ENCODE measurements at places on chromosomes 16 and 17. TPM values are rescaled to one million over a fixed set of nuclear protein-coding genes. Genes with fewer than 3 reads are reported as not detected.

The BMERB1 gene
- 19.0 TPM for polyA plus RNA-seq

The NPIPA3 gene
- polyA plus RNA-seq = not detected

The MPO gene
- polyA plus RNA-seq = not detected

The SEZ6 gene
- 0.05 TPM for polyA plus RNA-seq

The OR2C1 gene
- polyA plus RNA-seq = not detected

The RRAD gene
- polyA plus RNA-seq = 2.9 TPM

The ADAMTS18 gene
- polyA plus RNA-seq = not detected

The C16orf92 gene
- polyA plus RNA-seq = not detected

The CDH1 gene
- polyA plus RNA-seq = 63.3 TPM

The USP43 gene
- 3.8 TPM for polyA plus RNA-seq

The HSD17B1 gene
- polyA plus RNA-seq = 4.8 TPM

The EME1 gene
- 1.2 TPM for polyA plus RNA-seq

The P2RX1 gene
- polyA plus RNA-seq = 0.92 TPM

The MYH1 gene
- not detected for polyA plus RNA-seq

The ATP2A3 gene
- polyA plus RNA-seq = 16.1 TPM

The MT1M gene
- 155 TPM for polyA plus RNA-seq

The TBC1D3 gene
- polyA plus RNA-seq = not detected

The KRT39 gene
- not detected for polyA plus RNA-seq

The KRTAP3-1 gene
- not detected for polyA plus RNA-seq

The MT3 gene
- polyA plus RNA-seq = 5.0 TPM

The AP2B1 gene
- 34.1 TPM for polyA plus RNA-seq

The IGFBP4 gene
- polyA plus RNA-seq = 175 TPM

The SLC46A1 gene
- 0.61 TPM for polyA plus RNA-seq

The STX1B gene
- polyA plus RNA-seq = 0.78 TPM

The HOXB7 gene
- polyA plus RNA-seq = 1.0 TPM

Measured in stomach (tissue), 19 donors.